SK-N-SH treated with all-trans-retinoic acid at 6 μM for 48 hours (cell line): ENCODE measurements at places on chromosomes 2 and 18.

DNA sequence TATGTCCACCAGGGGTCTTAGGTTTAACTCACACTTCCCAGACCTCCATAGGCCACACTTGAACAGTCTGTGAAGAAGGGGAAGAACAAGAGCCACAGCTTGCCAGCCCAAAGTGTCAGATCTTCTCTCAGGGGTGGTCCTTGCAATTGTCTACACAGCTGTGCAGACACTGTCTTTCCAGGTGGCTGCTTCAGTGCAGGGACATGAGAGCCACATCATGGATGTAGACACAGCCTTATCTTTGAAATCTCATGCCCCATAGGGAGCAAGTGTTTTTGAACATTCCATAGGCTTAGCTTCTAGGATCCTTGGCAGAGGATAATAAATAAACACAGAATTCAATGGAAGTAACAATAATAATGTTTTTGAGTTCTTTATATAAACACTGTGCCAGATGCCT lies 6.7 kb downstream of the ZNF407 start:
- ATAC-seq: peak; percentile 20; the same call in 2 of the 3 replicates

GRCh38 chr2:60822987-60823386 lies 58.4 kb upstream of the REL start:
- no peak for ATAC-seq

- ATAC-seq: no peak
Observed at GRCh38 chr2:66573821-66574233, 138.9 kb downstream of the MEIS1 start.

GRCh38 chr2:152505495-152505906 lies 170.5 kb downstream of the FMNL2 start:
- peak; percentile 33; the same call in 1 of the 3 replicates for ATAC-seq

DNA sequence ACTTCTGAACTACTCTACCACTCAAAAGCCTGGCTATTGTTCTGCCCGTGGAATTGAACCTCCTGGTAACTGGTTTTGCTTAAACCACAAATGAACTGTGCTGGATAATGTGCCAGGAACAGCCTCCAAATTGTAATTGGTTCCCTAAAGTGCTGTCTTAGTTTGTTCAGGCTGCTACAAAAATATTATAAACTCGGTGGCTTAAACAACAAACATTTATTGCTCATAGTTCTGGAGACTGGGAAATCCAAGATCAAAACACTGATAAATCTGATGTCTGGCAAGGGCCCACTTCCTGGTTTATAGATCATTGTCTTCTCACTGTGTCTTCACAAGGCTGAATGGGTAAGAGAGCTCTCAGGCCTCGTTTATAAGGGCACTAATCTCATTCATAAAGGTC lies 149.2 kb upstream of the NCKAP5 start:
- peak; percentile 50 for ATAC-seq

DNA sequence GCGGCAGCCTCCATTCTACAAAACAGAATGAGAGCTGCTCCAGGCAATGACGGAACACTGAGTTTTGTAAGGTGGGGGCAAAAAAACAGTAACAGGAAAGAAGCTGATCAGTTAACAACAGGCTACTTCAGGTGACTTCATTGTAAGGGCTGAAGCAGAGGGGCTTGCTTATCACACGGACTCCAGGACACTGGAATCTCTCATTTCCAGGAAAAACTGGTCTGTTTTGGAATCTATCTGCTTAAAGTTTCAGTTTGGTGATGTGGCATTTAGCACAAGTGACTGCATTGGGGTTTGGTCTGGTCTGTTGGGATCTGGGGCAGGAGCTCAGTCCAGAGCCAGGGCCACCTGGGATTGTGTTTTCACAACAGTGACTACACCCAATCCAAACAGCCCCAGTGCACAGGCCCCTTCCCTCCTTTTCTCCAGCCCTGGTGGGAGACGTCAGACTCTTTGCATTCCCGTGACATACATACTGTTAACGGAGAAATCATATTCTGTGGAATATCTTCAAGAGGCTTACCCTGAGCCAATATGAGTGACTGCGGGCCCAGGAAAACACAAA lies 14.1 kb downstream of the AMER3 start:
- no peak for ATAC-seq

DNA sequence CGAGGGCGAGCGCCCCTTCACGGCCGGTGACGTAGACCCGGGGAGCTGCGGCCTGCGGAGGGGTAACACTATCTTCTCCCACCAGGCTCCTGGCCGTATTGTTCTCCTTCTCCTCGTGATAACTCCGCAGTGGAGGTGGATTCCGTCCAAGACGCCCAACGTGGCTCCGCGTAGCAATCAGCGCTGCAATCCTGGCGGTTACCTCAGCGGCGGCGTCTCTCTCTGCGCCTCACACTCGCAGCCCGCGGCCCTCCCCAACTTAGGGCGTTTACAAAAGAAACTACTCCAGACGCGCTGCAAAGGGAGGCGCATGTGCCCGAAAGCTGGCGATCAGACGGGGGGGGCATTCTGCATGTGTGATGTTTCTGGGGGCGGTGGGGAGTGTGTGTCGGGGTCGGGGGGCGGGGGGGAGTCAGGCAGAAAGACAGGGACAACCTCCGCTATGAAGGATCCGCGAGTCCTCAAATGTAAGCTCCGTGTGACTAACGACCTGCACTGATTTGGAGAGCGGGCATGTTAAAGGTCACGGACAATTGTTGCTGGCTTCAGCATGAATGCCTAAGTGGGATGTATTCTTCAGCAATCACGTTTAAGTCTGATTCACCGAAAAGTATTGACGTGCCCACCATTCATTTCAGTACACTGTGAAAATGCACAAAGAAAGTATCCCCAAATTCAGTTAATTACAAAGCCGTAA lies 1.3 kb upstream of the ZNF516 start:
- ATAC-seq: no peak

DNA sequence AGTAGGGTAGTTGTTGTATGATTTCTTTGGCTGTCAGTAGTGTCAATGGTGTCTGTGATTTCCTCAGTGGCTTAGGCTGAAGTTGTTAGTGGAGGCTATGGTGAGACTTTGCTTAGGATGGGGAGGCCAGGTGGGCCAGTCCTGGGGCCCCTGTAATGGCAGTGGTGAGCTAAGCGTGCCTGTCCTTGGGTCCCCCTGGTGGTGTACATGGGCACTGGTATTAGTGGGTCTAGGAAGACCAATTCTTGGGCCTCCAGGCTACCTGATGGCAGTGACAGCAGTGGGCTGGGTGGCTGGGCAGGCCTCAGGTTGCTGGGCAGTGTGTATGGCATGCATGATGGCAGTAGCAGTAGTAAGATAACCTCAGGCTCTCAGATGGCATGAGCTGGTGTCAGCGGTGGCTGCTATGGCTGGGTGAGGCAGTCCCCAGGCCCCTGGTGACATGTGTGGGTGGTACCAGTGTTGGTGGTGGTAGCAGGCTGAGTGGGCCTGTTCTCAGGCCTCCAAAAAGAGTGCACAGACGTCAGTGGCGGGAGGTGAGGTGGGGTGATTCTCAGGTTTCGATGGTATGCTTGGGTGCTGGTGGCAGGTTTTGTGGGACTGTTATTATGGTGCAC lies 103.2 kb downstream of the KLHL14 start:
- peak; percentile 50; the same call in 1 of the 3 replicates for ATAC-seq

GRCh38 chr2:128502200-128502599 lies 183.5 kb upstream of the HS6ST1 start:
- no peak for ATAC-seq

GRCh38 chr2:61016392-61017002 lies 1.0 kb upstream of the PEX13 start:
- ATAC-seq: no peak

DNA sequence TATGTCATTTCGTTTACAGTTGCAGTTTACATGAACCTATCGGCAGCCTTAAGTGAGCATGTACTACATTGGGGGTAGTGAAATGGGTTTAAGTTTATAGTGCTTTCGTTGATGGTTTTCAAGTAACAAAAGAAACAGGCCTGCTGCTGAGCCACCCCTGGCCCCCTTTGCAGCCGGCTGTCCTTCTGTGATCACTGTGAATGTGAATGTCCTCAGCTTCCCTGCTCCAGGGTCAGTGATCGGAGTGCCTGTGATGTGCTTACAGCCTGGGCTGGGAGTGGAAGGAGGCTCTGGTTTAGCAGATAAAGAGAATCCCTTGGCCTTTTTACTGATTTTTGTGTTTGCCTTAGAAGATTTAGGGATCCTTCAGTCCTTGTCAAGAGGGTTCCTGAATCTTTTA lies 154.2 kb downstream of the FAM210A start:
- no peak for ATAC-seq

GRCh38 chr2:214244847-214245246 lies 166.0 kb upstream of the VWC2L start:
- ATAC-seq: peak; percentile 83

DNA sequence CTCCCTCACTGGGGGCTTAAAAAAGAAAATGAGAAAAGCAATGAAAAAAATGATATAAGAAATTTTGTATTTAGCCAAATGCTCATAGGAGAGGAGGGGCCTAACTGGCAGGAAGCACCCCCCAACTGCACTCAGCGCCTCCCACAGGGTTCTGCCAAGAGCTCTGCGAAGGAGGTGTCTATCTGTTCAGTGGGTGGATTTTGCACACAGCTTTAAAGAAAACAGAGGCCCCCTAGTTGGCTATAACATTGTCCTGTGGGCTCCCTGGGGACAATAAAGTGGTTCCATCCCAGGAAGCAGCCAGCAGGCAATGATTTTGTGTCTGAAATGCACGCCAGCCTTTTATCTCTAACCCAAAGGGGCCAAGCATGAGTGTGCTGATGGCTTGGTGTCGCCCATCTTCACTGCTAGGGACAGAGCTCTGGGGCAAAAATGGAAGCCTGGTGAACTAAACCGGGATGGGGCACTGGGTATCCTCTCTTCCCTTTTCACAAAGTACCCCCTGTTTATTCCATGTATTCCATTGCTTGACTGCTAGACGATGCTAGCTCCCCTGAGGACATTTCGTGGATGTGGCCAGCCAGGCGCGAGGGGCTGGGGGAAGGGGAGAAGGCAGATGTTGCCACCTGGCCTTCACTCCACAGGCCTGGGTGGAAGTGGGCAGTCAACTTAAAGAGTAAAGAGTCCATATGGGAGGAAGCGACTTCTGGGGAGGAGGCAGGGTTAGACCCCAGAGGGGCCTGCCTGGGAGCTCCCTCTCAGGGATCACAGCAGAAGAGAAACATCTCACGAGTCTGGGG lies 205.7 kb downstream of the CYP26B1 start:
- no peak for ATAC-seq

GRCh38 chr2:136527560-136527959 lies 237.8 kb upstream of the THSD7B start:
- ATAC-seq: no peak

DNA sequence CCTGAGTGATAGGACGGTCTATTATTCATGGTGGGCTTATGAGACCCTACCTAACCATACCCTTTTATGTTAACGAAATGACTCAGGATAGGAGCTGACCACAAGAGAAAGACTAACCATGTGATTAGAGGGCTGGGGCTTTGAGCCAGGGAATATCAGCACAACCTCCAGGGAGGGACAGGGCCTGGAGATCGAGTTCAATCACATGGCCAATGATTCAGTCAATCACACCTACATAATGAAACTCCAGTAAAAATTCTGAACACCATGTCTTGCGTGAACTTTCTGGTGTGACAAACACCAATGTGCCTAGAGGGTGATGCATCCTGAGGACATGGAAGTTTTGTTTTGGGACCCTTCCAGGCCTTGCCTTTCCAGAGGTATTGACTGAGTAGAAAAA lies 2.2 kb upstream of the TEX51 start:
- ATAC-seq: no peak

DNA sequence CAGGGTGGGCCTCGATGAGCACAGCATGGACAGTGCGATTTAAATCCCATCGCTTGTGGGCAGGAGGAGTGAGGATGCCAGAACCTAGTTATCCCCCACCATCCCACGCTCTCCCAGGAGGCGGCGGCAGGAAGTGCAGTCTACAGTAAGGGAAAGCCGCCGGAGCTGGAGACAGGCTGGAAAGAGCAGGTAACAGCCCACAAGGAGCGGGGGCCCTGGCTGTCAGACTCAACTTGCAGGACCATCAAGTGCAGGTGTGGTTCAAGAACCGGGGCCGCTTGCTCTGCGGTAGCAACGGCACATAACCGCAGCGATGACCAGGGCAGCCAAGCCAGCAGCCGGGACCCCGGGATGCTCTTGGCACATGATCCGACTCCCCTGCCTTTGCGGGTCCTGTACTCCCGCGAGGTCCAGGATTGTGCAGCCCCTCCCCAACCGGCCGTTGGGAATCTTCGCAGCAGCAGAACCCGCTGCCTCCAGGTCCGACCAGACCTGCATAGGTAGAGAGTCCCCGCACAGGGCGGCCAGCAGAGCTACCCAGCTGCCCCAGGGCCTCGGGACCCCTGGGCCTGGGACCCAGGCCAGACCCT lies 82.1 kb downstream of the BIN1 start:
- ATAC-seq: peak; percentile 91

GRCh38 chr2:42092084-42092996 lies 44.5 kb downstream of the PKDCC start:
- no peak for ATAC-seq

GRCh38 chr2:85924522-85924921 lies 35.7 kb upstream of the ST3GAL5 start:
- ATAC-seq: peak; percentile 28; the same call in 1 of the 3 replicates

DNA sequence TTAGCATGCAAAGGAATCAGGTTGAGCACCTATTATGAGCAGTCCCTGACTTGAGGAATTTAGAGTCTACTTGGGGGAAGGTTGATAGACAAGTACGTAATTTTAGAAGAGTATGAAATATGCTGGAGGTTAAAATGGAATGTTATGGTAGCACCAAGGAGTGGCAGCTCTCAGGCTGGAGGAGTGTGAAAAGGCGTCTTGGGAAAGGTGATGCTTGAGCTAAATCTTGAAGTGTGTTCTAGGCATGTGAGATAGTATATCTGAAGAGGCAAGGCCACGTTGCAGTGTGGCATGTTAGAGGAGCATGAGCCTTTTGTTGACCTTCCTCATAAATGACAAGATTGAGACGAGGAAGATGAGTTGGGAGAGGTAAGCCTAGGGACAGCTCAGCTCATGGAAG lies 39.3 kb downstream of the ADAM23 start:
- no peak for ATAC-seq

- no peak for ATAC-seq
Observed at GRCh38 chr2:143730953-143731260, 601.7 kb downstream of the ARHGAP15 start.

DNA sequence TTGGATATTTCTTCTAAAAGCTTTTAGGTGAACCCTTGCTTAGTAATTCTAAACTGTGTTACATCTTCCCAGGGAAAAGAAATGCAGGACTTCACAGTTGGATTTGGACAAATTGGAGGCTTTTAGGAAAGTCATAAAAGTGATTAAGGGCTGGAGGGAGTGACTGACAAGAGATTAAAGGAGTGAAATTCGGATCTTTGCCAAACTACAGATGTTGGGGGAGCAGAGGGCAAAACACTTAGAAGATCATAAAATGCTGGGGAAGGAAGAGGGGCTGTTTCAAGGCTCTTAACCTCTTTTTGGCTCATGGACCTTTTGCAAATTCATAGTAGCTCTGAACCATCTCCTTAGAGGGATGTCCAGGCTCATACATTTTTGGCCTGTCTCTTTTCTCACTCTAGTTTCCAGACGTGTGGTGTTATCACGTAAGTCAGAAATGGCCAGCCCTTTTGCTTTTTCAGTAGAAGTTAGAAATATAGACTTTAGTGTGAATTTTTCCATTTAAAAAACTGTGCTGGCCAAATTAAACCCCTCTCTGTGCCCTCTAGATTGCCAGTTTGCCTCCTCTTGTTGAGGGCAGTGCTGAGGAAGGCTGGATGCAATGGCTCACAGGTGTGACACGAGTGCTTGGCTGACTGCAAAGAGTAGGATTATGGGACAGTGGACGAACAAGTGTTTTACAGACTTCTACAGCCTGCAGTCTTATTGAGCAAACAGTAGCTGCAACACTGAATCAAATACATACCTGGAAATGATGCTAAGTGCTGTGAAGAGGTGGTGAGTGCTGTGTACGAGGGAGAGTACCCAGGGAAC lies 109.9 kb downstream of the LYPD6B start:
- ATAC-seq: no peak
